ENCODE measurements at places on chromosomes 5 and 9.
A peak's percentile ranks its signal among the peaks of the same experiment; 100 is the strongest.

DNA sequence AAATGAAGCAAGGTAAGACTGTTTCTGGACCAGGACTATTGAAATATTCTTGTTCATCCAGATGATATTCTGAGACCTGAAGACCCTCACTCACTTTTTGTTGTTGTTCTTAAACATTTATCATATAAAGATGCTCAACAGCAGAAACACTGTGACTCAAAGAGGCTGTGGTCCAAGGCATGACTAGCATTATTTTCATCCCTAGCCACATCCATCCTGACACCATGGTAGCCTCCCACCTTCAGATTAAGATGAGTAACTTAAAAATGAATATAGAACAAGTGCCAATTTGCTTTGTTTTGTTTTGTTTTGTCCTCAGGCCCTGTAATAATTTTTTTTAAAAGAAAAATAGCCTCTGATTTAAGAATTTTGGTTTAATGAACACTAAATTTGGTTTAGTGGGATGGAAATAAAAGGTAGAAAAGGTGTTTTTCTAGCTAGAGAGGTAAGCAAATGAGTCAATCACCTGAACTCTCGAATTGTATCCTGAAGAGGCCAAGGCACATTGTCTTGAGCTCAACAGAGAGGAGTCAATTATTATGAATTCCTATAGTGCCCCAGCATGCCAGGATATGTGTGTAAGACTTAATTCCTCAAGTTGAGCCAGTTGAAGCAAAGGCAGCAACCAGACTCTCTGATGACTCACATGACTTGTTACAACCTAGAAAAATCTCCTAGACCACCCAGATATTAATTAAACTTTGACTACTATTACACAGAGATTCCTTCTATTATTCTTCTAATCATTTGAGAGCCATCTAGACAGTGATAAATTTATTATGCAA is 380.1 kb upstream of the TUSC1 start:
- no peak for DNase-seq

DNA sequence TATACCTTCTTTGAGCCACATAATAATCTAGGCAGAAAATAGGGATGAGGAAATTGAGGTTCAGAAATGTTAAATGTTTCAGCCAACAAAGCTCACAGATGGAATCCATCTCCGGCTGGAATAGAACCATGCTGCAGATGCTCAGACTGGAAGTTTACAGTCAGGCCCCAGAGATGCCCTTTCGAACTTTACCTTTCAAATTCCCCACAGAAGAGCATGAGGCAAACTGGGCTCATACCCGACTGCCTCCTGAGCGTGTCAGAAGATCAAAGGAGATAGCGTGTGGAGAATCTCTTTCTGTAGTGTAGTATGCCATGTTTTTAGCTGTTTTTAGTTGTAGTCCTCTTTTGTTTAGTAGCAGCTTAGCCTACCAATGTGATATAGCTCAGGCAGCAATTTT is 72.0 kb upstream of the DAP start:
- DNase-seq = no peak

DNA sequence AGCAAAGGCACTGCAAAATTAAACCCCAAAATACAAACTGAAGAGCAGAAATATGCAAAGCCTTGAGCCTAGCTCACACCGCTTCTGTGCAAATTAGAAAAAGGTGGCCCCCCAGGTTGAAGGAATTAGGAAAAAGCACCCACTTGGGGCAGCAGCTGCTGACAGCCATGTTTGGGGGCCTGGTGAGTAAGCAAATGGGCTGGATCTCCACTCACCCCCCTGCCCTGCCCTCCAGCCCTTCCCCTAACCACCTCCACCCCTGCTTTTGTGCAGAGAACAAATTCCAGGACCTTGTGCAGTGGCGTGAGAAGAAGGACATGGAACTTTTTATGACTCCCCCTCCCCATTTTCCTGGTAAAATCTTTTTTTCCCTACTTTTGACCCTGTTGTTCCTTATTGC is 92.0 kb upstream of the DNAH5 start:
- peak; percentile 66 for DNase-seq

DNA sequence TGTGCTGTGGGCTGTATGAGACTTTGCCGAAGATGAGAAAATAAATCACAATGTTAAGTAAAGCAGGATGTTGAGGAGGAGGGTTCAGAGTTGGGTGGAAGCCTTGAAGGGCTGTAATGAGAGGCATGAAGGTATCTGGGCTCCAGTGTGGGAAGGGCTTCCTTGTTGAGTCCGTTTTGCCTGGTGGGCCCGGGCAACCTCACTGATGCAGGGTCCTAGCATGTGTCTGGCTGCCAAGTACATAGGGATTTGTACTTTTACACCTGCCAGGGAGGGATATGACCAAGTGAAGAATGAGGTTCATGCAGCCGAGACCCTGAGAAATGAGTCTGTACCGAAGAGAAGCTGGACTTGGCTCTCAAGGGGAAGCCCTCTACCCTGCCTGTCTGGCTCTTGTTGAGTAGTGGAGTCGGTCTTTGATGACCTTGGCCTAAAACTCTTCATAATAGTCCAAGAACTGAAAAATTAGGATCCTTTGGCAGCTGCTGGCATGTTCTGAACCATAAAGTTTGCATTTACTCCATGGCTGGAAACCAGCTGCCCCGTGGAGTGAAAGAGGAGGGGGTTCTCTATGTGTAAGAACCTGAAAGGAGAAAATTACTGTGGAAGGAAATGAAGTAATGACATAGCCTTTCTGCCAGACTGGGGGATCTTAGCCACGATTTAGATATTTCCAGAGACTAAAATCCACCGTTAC is 59.0 kb upstream of the DPYSL3 start:
- DNase-seq = no peak

DNA sequence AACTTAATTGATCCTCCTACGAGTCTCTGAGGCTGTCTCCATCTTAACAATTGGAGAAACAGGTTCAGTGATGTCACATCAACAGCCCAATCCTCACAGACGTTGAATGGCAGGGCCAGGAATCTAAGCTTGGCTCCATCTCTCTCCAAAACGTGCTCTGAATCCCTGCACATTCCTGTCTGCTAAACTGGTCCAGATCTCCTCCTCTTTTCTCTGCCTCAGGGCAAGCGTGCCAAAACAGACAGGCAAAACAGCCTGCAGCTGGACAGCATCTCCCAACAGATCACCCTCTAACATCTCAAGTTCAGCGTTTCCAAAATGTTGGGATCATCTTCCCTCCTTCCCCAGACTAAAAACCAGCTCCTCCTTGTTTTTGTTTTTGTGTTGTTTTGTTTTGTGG is 6.6 kb downstream of the FBP1 start:
- peak; percentile 53 for DNase-seq

GRCh38 chr9:126631254-126631653 is 17.5 kb downstream of the LMX1B start:
- no peak for DNase-seq

DNA sequence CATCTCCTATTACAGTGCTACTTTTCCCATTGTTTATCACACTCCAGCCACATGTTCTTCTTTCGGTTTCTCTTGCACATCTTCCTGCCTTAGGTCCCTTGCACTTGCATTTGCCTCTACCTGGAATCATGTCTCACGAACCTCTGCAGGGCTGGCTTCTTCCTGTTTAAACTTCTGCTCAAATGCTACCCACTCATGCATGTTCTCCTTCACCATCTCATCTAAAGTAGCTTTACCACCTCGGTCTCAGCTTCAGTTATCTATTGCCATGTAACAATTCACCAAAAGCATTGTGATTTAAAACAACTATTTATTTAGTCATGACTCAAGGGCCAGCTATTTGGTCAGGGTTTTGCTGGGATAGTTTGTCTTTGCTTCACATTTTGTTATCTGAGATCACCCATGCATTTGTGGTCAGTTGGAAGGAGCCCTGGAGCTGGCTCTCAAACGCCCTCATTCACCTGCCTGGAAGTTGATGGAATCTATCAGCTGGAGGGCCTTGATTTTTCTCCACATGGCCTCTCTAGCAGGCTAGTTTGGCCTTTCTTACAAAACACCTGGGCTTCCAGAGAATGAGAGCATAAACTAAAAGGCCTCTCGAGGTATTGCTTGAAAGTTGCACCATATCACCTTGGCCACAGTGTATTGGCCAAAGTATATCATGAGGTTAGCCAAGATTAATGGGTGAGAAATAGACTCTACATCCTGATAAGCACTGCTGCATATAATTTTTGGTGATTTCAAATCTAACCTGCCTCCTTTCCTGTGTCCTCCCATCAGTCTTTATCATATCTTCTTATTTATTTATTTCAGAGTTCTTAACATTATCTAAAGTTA is 21.4 kb downstream of the SPINK1 start:
- no peak for DNase-seq

GRCh38 chr5:140151144-140152021 is 23.6 kb upstream of the CYSTM1 start:
- DNase-seq = no peak

GRCh38 chr5:122352331-122352730 is 40.3 kb downstream of the SNCAIP start:
- no peak for DNase-seq

- no peak for DNase-seq
These were observed 2.2 kb downstream of the SARDH start for GRCh38 chr9:133735931-133736330.

- DNase-seq = peak; percentile 53
These were observed 127.5 kb upstream of the PANK3 start for GRCh38 chr5:168706655-168707069.

GRCh38 chr9:976258-976942 is at the start of gene DMRT3:
Gene DMRT3, plus strand, starts transcription at chr9:976655. Its CDS starts 347 bp downstream, at chr9:977002.
- peak; percentile 58 for DNase-seq

GRCh38 chr5:95709967-95710650 is 21.0 kb upstream of the RHOBTB3 start:
- peak; percentile 71 for DNase-seq

GRCh38 chr9:35271637-35272036 is 109.8 kb downstream of the UNC13B start:
- DNase-seq = no peak

All from ELF-1 (cell line).